ENCODE measurements at places on chromosomes 1 and 21.
A peak's percentile ranks its signal among the peaks of the same experiment; 100 is the strongest.

DNA sequence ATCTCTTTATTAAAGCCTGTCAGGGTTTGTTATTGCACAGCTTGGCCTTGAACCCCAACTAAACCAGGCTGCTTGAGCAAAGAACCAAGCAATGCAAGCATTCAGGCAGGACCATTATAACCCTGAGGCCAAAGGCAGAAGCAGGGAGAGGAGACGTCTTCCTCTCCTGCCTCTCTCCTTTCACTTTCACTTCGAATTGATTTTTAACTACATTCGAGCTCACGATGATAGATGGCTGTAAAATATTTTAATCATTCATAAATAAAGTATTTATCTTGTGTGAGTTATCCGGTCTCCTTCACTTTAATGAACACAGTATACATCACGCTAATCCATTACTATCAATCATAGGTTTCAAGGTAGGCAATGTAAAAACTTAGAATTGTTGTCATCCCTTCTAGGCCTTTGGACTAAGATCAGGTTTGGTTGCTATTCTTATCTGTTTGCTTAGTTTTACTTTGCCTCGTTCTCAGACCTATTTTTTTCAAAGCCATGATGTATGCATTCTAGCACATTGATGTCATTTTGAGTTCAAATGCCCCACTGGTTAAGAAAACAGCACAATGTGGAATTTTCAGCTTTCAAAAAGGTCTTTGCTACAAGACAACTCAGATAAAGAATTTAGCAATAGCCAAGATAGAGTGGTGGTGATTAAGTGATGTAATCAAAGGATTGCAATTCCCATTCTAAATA is 480.2 kb upstream of the RUNX1 start:
- peak; percentile 50 for DNase-seq

- no peak for DNase-seq
These were observed 120.5 kb downstream of the TMEM53 start for GRCh38 chr1:44553771-44554170.

GRCh38 chr1:29631361-29631760 is 395.0 kb downstream of the PTPRU start:
- no peak for DNase-seq

- DNase-seq, result no peak
These were observed 364.5 kb upstream of the CAMK1G start for GRCh38 chr1:209218981-209219380.

GRCh38 chr1:188314557-188315137 is 1485.9 kb downstream of the PLA2G4A start:
- no peak for DNase-seq

GRCh38 chr1:7407544-7407895 is 363.6 kb upstream of the VAMP3 start:
- no peak for DNase-seq

- DNase-seq, result no peak
These were observed 116.4 kb upstream of the CACNA1E start for GRCh38 chr1:181366910-181367309.

DNA sequence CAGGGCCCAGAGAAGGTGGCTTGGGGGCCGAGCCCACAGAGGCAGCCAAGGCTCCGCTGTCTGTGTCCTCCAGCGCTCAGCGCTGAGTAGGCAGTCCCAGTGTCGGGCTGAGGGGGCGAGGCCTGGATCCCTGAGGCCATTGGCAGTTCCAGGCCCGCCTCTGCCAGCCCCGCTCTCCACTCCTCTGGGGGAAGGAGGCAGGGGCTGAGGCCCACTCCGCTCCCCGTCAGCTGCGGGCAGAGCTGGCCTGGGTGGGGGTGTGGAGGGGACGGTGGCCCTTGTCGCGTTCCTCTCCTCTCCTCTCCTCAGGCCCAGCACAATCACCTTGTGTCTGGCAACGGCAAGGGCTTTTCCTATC is 132.8 kb downstream of the CASZ1 start:
- DNase-seq, result no peak
